ENCODE measurements at places on chromosomes 7 and 10.

GRCh38 chr7:108418946-108419345 is 37.3 kb downstream of the NRCAM start:
- no peak for DNase-seq

- DNase-seq: no peak
Measured at GRCh38 chr10:43336061-43336460, 35.4 kb upstream of the FXYD4 start.

DNA sequence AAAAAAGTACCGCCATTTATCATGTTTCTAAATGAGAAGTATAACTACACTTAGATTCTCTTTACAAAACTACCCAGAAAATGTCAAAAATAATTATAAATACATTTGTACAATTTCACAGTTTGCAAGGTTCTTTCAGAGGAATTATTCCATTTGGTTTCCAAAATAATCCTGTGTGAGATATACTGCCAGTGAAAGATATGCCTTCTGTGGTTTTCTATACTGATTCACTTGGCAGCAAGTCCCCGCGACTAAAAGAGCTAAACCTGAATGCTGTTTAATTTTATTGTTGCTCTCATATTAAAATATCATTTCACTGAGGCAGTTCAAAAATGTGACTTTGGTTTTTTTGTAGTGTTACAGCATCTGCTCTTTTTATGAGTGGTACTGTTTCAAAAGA is 364.9 kb upstream of the PLXDC2 start:
- DNase-seq: no peak

DNA sequence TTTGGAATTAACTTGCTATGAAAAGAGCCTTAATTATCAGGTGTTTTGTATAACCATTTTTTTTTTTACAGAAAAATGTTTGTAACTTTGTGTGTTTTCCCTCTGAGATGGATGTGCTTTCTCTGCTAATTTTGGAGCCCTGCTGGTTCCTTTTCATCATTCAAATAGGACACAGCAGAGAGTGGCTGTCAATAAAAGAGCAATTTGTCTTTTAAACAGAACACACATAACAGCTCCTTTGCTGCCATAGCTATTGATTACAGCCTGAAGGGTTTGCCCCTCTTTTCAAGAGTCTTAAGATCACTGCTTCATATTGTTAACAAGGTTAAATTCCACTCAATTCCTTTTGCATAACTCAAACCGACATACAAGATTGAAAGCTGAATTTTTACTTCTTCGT is 187.2 kb upstream of the MBL2 start:
- no peak for DNase-seq

DNA sequence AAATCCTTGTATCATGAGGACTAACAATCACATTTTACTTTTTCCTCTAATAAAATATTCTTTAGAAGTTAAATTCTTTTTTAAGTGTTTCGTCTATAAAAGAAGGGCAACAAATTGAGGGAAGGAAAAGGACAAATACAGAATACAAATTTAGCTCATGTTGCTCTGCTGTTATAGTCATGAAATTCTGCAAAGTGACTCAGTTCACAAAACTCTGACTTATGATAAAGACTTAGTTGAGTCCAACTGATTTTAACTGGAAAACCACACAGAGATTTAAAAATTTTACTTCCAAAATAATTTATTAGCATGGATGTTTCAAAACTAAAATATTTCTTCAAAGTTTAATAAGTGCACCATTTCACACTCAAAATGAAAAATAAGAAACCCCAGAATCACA is 75.0 kb upstream of the GPR22 start:
- no peak for DNase-seq

DNA sequence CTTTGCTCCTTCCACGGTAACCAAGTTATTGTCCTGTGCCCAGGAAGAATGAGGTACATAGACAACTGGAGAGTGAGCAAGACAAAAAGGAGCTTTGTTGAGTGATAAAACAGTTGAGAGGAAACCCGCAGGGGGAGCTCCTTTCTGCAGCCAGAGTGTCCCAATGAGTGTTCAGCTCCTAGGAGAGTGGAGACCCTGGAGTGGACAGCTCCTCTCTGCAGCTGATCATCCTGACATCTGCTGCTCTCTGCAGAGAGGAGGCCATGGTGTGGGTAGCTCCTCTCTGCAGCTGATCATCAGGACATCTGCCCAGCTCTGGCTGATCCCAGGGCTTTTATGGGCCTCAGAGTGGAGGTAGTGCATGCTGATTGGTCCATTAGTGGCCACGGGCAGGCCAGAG is 53.4 kb upstream of the PCDH15 start:
- DNase-seq: no peak

- DNase-seq: no peak
Measured at GRCh38 chr10:89357975-89358374, 19.9 kb upstream of the IFIT1B start.

- DNase-seq: no peak
Measured at GRCh38 chr10:107834706-107835105, 670.2 kb upstream of the SORCS1 start.

- DNase-seq: no peak
Measured at GRCh38 chr7:45032421-45032820, 32.4 kb downstream of the CCM2 start.

- DNase-seq: no peak
Measured at GRCh38 chr7:68601826-68602225, 996.4 kb upstream of the AUTS2 start.

DNA sequence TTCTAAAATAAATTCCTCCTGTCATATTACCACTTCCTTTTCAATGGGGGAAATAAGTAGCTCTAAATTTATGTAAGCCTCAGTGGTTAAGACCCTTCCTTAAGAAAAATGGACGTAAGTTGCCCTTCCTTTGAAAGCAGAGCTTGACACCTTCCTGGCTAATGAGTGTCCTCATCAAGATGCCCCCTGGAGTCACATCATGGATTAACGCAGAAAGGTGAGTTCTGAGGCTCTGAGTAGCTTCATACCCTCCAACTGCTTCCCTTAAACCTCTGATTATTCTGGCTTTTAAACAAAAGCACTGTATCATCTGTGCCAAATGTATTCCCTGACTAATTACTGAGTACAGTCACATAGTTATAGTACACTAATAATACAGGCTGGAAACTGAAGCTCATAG is 14.7 kb downstream of the KCTD7 start:
- no peak for DNase-seq

DNA sequence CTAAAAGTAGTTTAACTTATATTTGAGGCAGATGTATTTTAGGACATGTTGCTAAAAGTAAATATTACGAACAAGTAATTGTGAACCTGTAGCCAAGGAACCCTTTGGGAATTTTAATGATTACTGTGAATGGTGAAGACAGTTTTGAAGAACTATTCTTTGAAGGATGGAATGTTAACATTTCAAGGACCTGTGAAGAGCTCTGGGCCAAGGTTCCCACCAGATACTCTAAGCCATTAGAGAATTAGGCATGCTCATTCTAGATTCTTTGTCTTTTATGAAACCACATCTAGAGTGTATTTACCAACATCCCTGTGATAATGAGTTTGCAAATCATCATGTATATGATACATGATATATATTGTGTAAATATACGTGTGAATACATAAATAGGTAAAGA is 99.8 kb downstream of the SEPTIN7 start:
- no peak for DNase-seq

DNA sequence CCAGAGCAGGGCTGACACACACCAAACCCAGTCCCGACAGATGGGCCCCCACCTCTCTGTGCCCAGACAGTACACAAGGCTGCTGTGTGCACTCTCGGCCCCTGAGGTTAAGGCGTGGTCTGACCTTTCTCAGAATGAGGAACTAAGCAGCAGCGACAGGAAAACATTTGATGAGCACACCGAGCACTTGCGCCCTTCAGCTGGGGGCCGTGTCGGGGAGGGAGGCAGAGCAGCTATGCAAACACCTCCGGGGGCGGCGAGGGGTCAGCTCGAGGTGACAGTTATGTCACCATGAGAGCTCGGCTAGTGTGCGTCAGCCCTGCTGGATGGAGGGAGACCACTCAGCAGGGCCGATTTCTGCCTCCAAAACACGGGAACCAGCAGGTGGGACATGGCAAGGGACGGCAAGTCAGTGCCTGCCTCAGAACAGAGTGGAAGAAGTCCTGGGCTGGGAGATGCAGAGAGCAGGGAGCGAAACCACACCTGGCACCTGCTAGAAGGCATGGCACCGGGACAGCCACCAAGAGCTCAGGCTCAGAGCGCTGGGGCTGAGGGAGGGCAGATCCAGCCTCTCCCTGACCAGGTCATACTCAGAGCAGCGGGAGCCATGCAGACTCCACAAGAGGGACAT is 57.4 kb downstream of the CHST15 start:
- no peak for DNase-seq

DNA sequence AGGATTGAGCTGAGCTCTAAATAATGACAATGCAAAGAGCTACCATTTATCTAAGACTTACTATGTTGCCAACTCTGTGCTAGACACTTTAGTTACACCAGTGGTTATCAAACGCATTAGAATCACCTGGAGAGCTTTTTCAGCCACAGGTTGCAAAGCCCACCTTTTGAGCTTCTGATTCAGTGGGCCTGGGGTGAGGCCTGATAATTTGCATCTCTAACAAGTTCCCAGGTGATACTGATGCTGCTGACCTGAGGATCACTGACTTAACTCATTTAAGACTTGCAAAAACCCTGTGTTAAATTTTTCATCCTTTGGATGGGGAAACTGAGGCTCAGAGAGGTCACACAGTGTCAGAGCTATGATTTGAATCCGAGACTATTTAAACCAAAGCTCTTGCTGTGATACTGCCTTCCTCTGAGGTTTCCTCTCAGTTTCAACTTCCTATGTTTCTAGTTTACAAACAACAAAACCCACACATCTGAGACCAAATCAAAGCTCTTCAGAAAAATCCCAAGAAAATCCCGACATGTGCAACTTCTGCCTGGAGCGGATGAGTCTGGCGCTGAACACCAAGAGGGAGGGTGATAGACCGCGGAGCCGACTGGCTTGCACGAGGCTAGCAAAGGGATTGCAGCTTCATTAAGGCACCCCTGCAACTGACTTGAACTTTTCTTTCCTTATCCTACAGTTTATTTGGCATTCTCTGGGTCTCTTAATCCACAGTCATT is 124.9 kb downstream of the CYP26A1 start:
- DNase-seq: no peak

DNA sequence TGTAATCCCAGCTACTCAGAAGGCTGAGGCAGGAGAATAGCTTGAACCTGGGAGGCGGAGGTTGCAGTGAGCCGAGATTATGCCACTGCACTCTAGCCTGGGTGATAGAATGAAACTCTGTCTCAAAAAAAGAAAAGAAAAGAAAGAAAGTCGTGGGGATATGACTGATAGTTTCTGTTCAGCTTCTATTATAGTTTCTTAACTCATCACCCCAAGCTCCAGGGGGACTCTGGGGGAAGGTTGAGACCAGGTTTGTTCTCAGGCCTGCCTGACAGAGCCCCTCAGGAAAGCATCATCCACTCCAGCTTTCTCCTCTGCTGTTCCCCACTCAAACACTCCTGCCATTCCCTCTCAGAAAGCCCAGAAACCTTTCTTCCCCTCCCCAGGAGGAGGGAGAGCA is 542.4 kb upstream of the GALNT17 start:
- DNase-seq: no peak
